Jurkat, Clone E6-1 (cell line): ENCODE measurements at places on chromosomes 4 and X.

DNA sequence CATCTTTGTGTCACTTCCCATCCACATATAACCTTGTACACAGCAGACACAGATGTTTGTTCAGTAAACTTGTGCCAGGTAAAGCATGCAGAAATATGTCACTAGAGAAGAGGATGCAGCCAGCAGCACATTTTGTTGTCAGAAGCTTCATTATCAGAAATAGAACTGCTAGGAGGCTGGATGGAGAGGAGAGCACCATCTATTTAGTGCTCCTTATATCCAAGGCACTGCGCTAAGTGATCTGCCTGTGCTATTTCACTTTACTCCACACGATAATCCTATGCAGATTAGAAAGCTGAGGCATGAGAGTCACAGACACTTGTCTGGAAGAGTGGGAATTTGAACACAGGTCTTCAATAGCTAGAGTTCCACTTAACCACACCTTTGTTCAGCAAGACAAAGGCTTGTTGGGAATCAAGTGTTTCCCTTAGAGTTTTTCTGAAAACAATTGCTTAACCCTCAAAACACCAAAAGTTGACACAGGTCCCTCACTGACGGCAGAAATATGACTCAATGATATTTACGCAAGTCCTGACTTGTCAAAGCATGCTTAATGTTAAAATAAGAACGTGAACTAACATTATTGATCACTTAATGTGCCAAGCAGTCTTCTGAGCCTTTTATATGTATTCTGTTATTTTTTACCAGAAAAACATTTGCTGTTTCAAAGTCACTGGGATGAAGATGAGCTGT lies 1.2 kb upstream of the QDPR start:
- DNase-seq = no peak

DNA sequence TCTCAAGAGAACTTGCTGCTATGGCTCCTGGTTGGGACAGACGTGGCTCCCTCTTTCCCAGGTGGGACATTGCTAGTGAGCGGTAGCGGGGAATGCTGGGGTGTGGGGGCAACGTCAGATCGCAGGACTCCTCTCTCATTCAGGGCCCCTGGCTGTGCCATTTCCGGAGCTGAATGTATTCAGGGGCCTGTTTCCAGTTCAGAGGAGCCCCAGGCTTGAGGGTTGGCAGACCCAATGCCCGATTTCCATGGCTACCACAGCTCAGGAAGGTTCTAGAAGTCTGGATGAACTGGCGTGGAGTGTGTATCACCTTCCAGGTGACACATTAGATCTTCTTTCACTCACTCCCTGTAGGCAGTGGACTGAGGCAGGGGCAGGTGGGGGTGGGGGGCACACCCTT lies 26.2 kb upstream of the CRMP1 start:
- DNase-seq = no peak

GRCh38 chrX:38701073-38701472 lies 100.2 kb upstream of the MID1IP1 start:
- no peak for DNase-seq

DNA sequence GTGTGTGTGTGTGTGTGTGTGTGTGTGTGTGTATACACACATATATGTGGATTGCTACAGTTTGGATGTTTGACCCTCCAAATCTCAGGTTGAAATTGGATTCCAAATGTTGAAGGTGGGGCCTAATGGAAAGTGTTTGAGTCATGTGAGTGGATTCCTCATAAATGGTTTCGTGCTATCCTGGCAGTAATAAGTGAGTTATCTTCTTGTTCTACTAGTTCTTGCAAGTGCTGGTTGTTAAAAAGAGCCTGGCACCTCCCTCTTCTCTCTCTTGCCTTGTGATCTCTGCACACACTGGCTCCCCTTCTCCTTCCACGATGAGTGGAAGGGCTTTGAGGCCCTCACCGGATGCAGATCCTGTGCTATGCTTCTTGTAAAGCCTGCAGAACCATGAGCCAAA lies 344.1 kb downstream of the SH2D1A start:
- no peak for DNase-seq

DNA sequence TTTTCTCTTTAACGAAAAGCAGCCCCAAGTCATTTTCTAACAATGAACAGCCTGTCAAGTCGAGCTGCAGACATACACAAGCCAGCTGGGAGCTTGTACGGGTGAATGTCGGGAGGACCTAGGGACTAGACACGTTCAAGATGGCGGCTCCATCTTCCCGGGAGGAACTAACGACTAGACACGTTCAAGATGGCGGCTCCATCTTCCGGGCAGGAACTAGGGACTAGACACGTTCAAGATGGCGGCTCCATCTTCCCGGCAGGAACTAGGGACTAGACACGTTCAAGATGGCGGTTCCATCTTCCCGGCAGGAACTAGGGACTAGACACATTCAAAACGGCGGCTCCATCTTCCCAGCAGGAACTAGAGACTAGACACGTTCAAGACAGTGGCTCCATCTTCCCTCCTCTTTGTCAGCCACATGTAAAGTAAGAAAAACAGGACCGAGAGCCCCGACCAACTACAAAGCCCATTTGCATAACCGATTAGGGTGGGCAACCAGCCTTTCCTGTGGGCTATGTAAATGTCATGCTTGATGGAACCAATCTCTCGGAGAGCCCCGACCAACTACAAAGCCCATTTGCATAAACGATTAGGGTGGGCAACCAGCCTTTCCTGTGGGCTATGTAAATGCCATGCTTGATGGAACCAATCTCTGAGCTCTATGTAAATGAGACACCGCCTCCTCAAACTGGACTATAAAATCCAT lies 175.5 kb downstream of the DHRSX start:
- no peak for DNase-seq

- DNase-seq = no peak
Observed at GRCh38 chr4:87489678-87490077, 39.5 kb downstream of the SPARCL1 start.

DNA sequence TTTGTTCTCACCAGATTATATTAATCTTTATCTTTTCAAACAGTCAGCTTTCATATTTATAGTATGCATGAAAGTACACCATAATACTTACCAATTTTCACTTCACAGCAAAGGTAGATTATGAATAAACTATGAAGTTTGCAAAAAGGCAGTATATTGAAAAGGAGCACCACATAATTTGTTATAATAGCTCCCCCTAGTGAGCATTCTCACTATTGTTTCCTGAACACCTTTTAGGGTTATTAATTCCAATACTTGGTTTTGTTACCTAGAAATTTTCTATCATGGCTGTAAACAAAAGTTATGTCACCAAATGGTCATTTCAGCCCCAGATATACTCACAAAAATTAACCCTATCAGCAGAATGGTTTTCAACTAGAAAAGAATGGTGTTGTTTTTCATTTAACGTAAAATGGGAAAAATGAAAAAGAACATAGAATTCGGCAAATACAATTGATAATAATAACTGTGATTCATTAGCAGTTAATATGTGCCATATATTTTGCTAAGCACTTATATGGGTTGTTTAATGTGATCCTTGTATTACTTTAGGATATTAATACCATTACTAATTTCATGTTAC lies 30.2 kb upstream of the NKX6-1 start:
- DNase-seq = peak; percentile 31

GRCh38 chrX:16867947-16868346 lies 2.2 kb downstream of the RBBP7 start:
- no peak for DNase-seq

GRCh38 chr4:87053802-87054767 lies 119.3 kb downstream of the AFF1 start:
- no peak for DNase-seq

GRCh38 chr4:47287735-47288134 lies 175.8 kb downstream of the COMMD8 start:
- DNase-seq = no peak

GRCh38 chr4:475962-476361 lies 23.0 kb downstream of the ZNF721 start:
- no peak for DNase-seq

GRCh38 chr4:121726642-121727268 lies 30.0 kb upstream of the ANXA5 start:
- DNase-seq = peak; percentile 36

GRCh38 chrX:129781134-129781672 lies 1.5 kb downstream of the SASH3 start:
- DNase-seq = peak; percentile 91

DNA sequence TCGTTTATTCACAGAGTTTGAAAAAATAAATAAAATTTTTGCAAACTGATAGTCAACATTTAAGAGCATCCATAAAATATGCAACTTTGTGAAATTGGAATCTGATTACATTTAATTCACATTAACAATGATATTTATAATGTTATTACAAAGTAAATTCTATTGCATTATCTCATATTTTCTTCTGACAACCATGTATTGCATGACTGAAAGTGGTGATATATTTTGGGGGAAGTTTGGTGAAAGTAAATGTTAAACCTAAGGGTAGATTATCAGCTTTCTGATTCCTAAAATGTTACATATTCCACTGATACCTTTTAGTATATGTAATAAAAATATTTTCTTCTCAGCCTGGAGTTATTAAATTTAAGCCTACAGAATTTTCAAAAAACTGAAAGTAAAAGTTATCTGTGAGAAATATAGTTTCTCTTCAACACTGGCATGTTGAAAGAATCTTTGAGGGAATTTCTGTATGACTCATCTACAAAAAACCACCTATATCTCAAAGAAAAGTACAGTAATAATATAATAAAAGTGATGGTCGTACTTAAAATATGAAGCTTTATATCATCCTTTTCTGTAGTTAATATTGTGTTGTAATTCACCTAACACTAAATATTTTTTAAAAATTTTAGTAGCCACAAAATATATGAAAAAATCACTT lies 1179.6 kb upstream of the PCDH7 start:
- DNase-seq = no peak

DNA sequence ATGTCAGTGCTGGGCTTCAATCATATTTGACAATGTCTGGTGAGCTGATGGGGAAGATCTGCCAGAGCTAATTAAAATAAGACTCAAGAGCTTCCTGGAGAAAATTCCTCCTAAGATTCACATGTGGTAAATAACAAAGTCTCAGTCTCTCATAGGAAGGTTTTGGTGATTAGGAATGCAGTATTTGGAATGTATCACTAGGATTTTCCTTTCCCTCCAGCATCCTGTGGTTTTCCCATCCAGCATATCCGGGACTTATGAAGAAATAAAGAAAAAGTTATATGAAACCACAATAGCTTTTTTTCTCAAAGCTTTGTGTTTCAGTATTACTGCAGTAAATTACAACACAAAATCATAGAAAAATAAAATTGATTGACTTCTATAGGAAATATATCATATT lies 1597.1 kb downstream of the ADGRL3 start:
- no peak for DNase-seq

DNA sequence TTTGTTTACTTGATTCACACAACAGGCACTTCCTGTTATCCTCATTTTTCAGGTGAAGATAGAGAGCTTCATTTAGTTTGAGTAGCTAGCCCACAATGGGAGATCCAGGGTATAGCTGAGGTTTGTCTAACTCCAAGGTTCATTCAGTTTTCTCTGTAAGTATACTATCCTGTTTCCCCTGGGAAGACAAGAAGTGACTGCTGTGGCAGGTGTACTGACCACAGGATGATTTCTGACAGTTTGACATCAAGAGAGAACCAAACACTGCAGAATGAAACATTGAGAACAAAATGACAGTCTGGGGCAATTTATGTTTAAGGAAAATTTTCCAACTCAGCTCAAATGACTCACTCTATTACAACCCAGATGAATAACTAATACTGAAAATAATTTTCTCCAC lies 958.0 kb downstream of the STPG2 start:
- DNase-seq = no peak

DNA sequence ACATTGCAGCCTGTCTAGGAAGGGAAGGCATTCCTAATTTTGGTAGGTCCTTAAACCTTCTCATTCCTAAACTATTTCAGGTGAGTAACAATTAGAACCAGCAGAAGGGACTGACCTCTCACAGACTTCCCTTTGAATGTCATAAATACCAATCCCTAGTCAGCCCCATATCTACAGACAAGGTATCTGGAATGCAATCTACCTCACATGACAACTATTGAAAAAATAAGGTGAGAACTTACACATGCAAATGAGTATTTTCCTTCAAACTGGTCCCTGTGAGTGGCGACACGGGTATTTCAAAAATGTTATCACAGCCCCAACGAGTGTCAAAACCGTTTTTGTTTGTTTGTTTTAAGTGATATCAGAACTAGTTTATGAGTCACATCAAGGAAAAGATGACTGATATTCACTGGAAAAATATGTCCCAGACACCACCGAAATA lies 102.4 kb upstream of the VCX2 start:
- no peak for DNase-seq

GRCh38 chrX:136626237-136626636 lies 21.7 kb upstream of the CD40LG start:
- no peak for DNase-seq

- no peak for DNase-seq
Observed at GRCh38 chr4:172393220-172393619, 580.0 kb downstream of the GALNTL6 start.

DNA sequence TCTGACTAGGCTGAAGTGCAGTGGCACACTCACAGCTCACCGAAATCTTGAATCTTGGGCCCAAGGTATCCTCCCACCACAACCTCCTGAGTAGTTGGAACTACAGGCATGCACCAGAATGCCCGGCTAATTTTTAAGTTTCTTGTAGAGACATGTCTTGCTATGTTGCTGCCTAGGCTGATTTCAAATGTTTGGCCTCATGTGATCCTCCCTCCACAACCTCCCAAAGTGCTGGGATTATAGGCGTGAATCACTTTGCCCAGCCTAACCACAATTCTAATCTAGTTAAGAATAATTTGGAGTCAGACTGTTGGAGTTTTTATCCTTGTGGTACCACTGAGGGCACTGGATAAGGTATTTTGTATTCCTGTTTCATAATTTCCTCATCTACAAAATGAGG lies 317.5 kb upstream of the AGA start:
- no peak for DNase-seq

GRCh38 chr4:33411182-33411581 lies 2691.0 kb downstream of the PCDH7 start:
- no peak for DNase-seq

GRCh38 chr4:3469386-3470243 lies 6.5 kb downstream of the DOK7 start:
- no peak for DNase-seq

- DNase-seq = no peak
Observed at GRCh38 chr4:162874748-162875147, 291.9 kb downstream of the NAF1 start.

DNA sequence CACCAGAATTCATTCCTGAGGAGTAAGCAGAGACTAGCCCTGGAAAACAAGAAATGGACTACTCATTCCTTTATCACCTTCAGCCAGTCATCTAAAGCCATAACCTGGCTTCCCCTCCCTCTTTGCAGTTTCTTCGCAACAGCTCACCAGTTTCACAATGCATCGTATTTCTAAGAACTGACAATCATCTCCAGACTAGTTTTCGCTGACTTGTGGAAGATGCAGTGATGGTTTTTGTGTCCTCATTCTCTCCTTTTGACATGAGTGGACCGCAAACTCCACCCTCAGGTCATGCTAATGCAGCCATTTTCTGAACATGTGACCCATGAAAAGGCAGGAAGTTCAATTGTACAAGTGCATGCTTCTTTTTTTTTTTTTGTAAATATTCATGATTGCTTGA lies 1203.5 kb downstream of the PCDH7 start:
- DNase-seq = no peak

GRCh38 chrX:46165411-46165810 lies 379.8 kb downstream of the ZNF674 start:
- DNase-seq = no peak

GRCh38 chr4:38684951-38685844 lies 21.2 kb downstream of the KLF3 start:
- DNase-seq = no peak
